ENCODE measurements at places on chromosomes 2 and 18.
A peak's percentile ranks its signal among the peaks of the same experiment; 100 is the strongest.

DNA sequence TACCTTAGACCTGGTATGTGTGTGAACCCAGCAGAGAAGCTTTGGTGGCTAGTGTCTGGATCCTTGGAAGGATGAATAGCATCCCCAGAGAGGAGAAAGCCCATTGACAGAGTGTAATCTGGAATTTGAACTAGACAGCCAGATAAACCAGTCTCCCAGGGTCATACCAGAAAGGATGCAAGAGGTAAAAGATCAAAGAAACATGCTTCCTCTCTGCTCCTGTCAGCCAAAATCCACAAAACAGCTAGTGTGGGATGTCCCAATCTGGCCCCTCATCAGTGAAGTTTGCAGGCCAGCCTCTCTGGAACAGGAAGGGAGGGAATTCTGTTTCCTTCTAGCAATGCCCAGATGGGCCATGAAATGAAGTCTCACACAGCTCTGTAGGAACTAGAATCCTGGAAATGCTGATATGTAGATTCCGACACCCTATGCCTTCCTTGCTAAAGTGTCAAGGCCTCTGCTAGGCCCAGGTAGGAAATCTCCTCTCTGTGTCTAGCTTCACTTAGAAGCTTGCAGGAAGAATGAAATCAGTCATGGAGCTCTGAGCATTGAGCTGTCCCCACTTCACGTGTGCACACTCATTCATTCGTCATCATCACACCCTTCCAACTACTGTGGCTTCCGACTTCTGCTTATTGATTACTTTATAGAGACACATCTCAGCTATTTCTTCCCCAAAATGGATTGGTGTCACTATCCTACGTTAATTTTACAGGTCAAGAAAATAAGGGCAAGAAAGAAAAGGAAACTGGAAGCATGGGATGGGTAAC is 38.0 kb downstream of the EVA1A start:
- no peak for DNase-seq

DNA sequence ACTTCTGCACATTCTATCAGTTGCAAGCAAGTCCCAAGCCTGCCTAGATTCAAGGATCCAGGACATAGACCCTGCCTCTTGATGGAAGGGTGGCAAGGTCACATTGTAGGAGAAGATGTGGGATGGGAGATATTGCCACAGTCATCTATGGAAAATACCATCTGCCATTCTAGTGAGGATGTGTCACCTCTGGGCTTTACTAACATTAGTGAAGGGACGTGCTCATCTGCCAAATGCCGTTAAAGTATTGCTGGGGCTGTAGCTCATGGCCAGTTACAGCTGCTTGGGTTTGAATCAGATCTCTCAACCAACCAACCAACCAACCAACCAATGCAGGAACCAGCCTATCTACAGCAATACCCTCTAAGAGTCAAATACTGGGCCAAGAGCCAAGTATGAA is 49.0 kb downstream of the E2F6 start:
- no peak for DNase-seq

- DNase-seq, result no peak
Observed at GRCh38 chr18:55354795-55355194, 233.2 kb downstream of the TCF4 start.

DNA sequence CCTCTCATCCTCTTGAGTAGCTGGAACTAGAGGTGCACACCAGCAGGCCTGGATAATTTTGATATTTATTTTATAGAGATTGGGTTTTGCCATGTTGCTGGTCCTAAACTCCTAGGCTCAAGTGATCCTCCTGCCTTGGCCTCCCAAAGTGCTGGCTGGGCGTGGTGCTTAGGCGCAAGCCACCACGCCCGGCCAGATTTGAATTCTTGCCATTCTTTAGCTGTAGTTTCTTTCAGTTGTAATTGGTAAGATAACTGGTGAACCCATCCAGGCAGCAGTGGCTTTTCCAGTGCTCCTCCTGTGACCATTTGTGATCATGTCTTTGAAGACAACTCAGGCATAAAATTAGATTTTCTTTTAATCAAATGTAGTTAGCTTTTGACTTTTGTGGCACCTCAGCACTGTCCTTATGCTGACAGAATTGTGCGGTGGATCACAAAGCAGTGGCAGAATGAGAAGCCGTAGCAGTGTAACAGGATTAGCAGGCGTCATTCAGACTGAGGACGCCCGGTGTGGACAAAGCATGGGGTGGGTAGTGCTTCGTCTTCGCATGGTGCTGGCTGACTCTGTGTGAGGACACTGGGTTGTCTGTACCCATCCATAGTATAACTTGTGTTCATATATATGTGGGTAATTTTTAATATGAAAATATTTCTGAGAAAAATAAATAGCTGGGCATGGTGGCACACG is 30.0 kb upstream of the TOGARAM2 start:
- no peak for DNase-seq

DNA sequence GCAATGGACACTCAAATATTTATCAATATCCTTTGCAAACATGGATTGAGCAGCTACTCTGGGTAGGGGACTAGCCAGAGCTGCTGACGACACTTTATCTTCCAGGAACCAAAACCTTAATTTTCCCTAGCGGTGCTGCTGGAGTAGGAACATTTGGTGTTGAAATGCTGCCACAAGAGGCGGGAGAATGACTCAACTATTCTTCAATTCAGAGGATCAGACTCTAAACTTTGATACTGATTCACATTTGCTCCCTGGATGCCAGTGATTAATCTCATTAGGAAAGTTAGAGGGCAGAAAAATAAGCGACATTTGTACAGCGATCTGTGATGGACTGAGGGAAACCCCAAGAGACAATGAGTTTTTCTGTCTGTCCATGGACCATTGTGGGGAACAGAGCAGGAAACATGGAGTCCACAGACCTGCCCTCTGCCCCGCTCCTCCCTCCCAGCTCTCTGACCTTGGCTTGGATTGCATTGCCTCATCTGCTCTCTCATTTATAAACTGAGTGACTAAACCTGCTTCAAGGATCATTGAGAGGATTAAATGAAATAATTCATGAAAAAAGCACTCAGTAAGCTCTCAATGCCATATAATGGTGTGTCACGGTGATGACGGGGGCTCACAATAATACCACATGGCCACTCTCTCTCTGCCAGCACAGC is 12.6 kb upstream of the EPB41L3 start:
- DNase-seq, result no peak

DNA sequence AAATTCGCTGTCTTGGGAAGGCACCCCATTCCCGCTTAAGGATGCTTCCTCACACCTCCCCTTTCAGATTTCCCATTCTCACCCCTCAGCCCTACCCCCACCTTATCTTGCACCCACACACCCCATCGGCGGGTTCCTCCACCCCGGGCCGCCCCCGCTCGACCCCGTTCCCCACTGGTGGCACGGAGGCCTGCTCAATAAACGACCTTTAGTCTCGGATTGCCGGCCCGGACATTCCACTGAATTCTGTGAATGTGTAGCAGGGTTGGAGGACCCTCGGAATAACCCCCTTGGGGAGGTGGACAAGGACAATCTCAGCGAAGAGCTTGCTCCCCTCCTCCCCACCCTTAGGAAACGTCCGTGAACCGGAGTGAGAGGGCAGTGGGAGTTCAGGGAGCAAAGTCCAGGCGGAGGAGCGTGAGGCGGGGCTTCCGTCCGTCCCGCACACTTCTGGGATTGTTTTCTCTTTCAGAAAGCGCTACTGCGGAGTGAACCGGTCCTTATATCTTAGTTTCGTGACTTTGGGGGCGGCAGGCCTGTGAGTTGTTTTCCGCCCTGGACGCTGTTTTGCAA is 2.8 kb upstream of the LBX2 start:
- DNase-seq, result no peak

- DNase-seq, result no peak
Observed at GRCh38 chr2:88069117-88069516, 1.5 kb downstream of the SMYD1 start.

DNA sequence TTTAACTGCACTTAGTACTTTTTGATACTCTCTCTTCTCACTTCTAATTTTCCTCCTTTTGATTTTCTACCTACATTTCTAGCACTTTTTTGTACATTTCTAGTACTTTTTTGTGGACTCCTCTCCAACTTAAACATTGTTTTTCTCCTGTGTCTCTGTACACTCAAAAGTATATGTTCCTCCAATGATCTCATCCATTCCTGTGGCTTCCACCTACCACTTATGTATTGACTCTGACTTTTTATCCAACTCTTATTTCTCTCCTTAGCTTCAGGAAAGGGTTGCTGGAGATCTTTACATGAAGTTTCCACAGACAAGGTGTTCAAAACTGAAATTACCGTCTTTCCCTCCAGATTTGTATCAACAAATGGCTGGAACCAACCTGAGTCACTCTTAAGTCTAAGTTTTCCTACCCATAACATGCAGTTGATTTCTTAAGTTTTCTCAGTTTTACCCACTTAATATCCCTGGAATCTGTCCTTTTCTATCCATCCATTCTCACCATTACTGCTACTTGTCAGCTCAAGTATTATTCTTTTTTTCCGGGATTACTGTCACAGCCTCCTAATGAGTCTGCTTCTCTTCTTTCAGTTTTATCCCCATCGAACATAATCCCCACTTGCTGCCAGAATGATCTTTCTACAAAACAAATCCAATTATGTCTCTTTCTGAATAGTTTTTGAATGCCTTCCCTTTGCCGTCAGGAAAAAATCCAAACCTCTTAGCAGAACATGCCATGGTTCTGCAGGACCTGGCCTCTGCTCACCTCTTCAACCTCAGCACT is 22.6 kb upstream of the PELI1 start:
- no peak for DNase-seq

- DNase-seq, result no peak
Observed at GRCh38 chr18:11251891-11252270, 102.5 kb upstream of the PIEZO2 start.

DNA sequence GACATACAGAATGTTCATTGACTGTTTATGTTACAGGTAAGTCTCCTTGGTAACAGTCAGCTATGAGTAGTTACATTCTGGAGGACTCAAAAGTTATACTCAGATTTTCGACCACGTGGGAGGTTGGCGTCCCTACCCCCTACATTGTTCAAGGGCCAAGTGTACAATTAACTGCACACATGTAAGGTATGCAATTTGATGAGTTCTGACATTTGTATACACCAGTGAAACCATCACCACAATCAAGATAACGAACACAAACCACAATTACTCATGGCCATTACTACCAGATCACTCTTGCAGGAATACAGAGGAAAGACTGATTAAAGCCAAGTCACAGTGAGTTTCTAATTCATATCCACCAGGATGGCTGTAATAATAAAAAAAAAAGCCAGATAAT is 39.6 kb upstream of the LDLRAD4 start:
- no peak for DNase-seq

DNA sequence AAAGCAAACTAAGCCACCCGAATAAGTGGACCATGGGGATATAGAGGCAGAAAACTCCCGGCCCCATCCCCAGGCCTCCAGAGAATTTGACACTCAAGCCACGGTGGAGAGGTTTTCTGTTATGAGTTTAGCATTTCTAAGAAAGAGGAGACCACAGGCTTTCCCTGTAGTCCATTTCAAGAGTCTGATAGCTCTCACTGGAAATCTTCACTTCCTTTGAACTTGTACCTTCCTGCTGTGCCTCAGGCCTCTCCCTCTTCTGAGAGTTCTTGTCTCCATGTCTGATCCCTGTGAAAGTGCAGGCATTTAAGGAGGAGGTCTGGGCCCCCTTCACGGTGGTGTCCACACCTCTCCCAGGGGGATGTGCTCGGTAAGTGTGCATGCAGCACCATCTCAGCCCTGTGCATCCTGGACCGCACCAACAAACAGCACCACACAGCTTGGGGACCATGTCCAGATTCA is 113.7 kb downstream of the BCL2 start:
- no peak for DNase-seq

DNA sequence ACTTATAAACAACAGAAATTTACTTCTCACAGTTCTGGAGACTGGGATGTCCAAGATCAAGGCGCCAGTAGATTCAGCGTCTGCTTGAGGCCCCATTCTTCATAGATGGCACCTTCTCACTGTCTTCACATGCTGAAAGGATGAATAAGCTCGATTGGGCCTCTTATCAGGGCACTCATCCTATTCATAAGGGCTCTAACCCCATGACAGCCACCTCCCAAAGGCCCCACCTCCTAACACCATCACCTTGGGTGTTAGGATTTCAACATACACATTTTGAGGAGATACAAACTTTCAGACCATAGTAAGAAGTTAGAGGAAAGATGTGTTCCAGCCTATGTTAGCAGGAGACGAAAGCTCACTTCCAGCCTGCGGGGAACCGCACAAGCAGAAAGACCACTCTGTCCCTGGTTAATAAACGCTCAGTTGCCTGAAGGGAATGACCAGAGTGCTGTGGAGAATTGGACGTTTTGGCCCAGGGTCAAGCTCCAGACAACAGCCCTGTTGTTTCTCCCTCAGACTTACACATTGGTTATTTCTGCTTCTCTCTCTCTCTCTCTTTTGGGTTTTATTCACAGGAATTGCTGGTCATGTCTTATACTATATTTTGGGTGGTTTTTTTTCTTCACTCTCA is 90.3 kb downstream of the MAPRE2 start:
- DNase-seq, result no peak

- no peak for DNase-seq
Observed at GRCh38 chr2:38074058-38074763, 1.7 kb downstream of the CYP1B1 start.

DNA sequence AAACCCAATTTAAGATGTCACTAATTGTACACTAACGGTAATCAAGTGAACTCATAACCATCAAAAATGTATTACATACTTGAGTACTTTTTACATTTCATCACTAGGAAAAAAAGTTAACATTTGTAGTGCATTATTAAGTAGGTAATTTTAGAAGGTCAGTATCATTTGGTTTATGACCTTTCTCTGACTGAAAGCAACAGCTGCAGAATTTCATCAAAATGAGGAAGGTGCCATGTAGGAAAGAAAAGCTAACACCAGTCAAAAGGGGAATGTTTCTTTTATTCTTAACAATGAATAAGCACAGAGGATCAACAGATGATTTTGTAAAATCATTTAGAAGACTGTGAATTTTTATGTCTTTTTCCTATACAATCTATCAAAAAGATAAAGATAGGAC is 79.0 kb downstream of the PIGN start:
- no peak for DNase-seq

GRCh38 chr2:191152482-191153240 is 1.9 kb upstream of the STAT4 start:
- no peak for DNase-seq

- no peak for DNase-seq
Observed at GRCh38 chr2:166841679-166842078, 46.6 kb upstream of the XIRP2 start.

- DNase-seq, result no peak
Observed at GRCh38 chr2:101827246-101827645, 129.7 kb downstream of the MAP4K4 start.

- peak; percentile 37 for DNase-seq
Observed at GRCh38 chr2:71226096-71226964, 573 bp downstream of the PAIP2B start.

- no peak for DNase-seq
Observed at GRCh38 chr2:60259781-60260180, 293.7 kb downstream of the BCL11A start.

Measured in testis (tissue), 5 donors.